DMS79 (cell line): ENCODE measurements at places on chromosomes 1 and 21.

GRCh38 chr1:8794605-8795004 lies 22.8 kb downstream of the RERE start:
- no peak for DNase-seq

DNA sequence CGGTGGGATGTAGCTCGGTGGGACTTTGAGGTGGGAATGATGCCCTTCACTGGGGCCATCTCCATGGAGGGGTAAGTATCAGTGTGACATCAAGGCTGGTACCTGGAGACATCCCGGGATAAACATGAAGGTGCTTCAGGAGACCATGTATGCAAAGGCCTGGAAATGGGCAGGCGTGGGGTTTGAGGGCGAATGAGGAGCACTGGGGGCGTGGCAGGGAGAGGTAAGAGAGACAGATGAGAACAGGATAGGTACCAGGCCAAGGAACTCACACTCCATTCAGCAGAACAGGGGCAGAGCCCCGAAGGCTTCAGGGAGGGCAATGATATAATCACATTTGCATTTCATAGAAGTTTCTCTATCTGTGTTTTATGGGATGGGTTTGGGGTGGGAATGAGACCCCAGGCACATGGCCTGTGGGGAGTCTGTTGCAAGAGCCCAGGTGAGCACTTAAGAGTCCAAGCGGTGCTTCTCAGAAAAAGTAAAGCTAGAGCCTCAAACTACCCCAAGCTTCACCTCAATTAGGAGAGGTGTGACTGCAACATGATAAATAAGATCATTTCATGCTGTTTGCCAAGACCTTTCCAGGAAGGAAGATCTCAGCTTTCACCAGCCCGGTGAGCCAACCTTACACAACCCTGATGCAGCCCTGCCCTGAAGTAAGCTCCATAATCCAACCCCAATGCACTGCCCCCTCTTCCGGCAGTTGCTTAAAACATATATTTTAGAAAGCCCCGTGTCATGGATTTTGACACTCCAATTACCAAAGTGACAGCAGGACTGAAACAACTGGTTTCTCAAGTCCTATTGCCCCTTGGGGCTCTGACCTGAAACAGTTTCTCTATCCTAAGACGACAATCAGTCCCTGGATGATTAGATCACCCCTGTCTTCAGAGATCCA lies 7.4 kb downstream of the S100A9 start:
- DNase-seq = no peak

- DNase-seq = no peak
These were observed 73.8 kb downstream of the TNR start for GRCh38 chr1:175669569-175669968.

DNA sequence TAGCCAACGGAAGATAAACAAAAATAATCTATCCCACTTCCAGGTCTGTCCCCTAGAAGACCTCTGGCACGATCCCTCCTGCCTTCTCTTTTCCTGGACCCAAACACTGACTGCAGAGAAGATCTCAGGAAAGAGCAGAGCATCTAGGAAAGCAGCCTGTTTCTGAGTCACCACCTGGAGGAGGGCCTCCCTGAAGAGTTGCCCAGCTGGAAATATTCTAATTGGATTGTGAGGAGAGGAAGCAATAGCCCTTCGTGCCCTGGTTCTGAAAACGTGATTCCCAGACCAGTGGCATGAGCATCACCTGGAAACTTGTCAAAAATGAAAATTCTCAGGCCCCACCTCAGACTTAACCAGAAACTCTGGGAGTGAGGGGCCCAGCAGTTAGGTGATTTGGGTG lies 411.1 kb downstream of the SETD4 start:
- DNase-seq = no peak

GRCh38 chr1:183575606-183576005 lies 14.7 kb downstream of the NCF2 start:
- no peak for DNase-seq

DNA sequence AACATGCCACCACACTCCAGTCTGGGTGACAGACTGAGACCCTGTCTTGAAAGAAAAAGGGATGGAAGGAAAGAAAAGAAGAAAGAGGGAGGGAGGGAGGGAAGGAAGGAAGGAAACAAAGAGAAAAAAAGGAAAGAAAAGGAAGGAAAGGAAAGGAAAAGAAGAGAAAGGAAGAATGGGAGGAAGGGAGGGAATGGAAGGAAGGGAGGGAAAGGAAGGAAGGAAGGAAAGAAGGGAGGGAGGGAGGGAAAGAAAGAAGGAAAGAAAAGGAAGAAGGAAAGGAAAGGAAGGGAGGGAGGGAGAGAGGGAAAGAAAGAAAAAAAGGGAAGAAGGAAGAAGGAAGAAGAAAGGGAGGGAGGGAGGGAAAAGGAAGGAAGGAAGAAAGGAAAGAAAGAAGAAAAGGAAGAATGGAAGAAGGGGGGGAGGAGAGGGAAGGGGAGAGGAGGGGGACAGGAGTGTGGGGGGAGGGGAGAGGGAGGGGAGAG lies 5.0 kb upstream of the PPP1R15B start:
- DNase-seq = no peak
